ENCODE measurements at places on chromosomes 13 and 19.

GRCh38 chr19:21491146-21491545 lies 14.3 kb upstream of the ZNF429 start:
- DNase-seq: no peak

DNA sequence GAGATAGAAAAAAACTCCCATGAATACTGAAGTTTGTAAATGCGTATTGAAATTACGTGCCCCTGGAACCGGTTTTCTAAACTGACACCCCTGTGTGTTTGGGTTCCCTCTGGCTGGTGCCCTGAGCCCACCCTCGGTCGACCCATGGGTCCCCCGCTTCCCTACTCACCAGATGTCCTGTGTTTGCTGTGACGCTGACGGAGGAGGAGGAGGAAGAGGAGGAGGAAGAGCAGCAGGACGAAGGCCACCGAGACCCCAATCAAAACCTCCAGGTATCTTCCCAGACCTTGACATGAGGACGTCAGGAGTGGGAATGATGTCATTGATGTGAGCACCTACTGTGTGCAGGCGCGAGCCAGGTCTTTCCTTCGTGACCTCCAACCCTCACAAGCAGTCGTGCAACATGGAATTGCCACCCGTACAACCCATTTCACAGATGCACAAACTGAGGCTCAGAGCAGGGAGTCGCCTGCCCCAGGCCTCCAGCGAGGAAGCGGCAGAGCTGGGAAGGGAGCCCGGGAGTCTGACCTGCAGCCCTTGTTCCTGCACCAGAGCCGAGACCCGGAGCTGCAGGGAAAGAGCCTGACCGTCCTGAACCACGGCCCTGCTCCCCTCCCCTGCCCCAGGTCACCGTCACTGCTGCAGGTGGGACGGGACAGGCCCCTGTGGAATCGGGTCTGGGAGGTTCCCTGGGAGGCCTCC lies 3.7 kb downstream of the LILRB3 start:
- DNase-seq: no peak

- DNase-seq: no peak
These were observed 15.8 kb downstream of the SLC25A42 start for GRCh38 chr19:19079571-19079970.

DNA sequence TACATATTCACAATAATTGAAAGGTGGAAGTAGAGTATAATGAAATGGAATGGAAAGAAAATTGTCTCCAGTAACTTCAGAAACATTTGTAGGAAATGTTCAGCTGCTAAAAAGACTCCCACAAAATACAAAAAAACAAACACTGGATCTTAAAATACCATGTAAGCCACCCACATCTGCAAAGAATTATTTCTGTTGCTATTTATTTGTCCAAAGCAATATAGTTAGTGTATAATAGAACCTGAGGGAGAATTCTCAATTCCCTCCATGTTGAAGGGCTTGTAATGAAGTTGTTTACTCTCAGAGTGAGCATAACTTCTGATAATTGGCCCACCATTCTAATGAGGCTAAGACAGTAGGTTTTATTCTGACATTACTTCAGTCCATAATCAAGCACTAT lies 37.4 kb upstream of the KLF12 start:
- no peak for DNase-seq

GRCh38 chr13:113428871-113429607 lies 24.2 kb downstream of the ADPRHL1 start:
- no peak for DNase-seq

GRCh38 chr13:30151388-30151787 lies 156.0 kb downstream of the KATNAL1 start:
- no peak for DNase-seq

GRCh38 chr13:40026741-40027140 lies 371.3 kb downstream of the COG6 start:
- peak; percentile 4 for DNase-seq

GRCh38 chr13:84366506-84366905 lies 484.2 kb upstream of the SLITRK1 start:
- no peak for DNase-seq

- no peak for DNase-seq
These were observed at the start of gene ZFR2 for GRCh38 chr19:3868770-3869456. Gene ZFR2 (minus strand): TSS chr19:3869038. CDS start chr19:3869017, 21 bp downstream.

- no peak for DNase-seq
These were observed 9.2 kb upstream of the ZNF761 start for GRCh38 chr19:53422551-53422950.

DNA sequence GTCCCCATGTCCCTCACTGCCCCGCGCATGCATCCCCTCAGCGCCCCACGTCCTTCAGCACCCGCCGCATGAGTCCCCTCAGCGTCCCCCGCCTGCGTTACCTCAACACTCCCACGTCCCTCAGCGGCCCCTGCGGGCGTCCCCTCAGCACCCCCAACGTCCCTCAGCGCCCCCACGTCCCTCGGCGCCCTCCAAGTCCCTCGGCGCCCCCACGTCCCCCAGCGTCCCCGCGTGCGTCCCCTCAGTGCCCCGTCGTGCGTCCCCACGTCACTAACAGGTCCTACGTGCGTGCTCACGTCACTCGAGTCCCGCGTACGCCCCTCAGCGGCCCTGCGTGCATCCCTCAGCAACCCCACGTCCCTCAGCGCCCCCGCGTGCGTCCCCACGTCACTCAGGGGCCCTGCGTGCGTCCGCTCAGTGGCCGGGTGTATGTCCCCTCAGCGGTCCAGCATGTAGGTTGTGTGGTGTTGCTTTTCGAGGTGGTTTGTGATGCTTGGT lies 19.5 kb upstream of the GAS6 start:
- no peak for DNase-seq

GRCh38 chr13:40077396-40078027 lies 422.1 kb downstream of the COG6 start:
- no peak for DNase-seq

GRCh38 chr13:39257642-39258041 lies 219.4 kb downstream of the NHLRC3 start:
- no peak for DNase-seq

DNA sequence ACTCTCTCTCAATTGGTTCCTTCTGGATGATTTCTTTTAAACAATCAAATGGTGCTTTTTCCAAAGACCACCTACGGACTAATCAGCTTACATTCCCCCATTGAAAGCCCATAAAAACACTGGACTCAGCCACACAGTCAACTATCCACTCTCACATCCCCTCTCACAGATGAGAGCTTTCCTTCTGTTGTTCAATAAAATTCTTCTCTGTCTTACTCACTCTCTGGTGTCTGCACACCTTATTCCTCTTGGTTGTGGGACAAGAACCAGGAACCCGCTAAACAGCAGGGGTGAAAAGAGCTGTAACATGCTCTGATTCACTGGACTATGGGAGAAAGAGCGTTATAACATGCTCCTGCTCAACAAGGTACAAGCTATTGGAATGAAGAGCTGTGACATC lies 2896.2 kb downstream of the PCDH9 start:
- DNase-seq: no peak

DNA sequence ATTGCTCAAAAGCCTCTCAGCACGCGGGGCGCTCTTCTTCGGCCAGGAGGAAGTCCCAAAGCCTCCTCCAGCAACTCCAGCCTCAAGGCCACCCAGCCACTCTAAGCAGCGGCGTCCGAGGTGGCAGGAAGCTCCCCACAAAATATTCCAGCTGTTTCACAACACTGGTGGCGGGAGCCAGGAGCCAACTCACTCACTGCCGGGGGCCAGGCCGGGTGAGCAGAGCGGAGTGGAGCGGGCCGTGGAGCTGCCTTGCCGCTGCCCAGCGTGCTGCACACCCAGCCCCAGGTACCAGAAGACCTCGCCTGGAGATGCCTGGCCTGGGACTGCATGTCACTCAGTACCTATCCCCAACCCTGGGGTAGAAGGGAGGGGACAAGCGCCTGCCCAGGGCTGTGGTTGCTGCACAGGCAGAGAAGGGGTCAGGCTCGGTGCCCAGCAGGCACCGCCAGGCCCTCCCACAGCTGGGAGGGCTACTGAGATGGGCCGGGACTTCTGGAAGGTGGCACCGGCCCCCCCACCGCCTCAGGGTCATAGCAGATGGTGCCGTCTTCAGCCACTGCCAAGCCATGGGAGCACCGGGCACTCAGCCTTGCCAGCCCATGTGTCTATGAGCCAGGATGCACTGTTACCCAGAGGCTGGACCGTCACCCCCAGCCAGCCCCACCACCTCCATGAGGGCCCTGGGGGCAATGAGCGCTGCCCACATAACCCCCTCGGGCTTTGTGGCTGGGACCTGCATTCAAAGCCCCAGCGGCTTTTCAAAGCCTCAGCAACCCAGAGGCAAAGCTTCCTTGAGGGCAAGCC lies 59.2 kb downstream of the MLLT1 start:
- DNase-seq: no peak

DNA sequence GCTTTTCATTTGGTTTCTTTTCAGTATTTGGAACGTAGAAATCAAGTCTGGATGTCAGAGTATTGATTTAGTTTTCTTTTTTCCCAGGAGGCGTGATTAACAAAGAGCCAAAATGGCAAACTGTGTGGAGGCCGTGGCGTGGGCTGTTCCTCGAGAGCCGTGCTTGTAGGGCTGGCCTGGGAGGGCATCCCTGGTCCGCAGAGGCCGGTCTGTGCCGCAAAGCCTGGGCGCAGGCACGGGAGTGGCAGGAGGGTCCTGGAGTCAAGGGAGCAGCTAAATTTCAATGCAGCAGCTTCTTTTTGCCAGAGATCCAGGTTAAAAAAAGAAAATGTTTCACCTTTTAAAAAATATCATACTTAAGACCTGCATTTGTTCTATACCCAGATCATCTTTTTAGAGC lies 13.1 kb upstream of the MCF2L start:
- DNase-seq: no peak

DNA sequence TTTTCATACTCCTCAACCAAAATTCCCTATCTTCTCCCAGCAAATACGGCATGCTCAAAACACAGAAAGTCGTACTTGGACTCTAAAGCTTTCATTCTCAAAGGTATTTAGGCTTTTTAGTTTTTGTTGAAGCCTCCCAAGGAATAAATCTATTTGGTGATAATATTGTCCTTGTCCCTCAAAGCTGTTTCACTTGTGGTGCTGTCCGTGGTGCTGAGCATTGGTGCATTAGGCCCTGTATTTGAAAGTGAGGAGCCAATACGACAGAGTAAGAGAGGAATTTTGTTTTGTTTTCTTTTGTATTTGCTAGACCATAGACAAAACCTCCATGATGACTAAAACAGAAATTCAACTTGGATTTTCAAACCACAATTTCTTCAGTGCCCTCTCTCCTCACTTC lies 3.2 kb upstream of the LGALS13 start:
- DNase-seq: peak; percentile 7

GRCh38 chr19:31533114-31533513 lies 183.9 kb upstream of the TSHZ3 start:
- no peak for DNase-seq

- no peak for DNase-seq
These were observed 25.7 kb downstream of the DIAPH3 start for GRCh38 chr13:60137911-60138560.

GRCh38 chr13:26186995-26187394 lies 35.1 kb downstream of the RNF6 start:
- DNase-seq: no peak

GRCh38 chr13:96159725-96160124 lies 69.8 kb downstream of the HS6ST3 start:
- no peak for DNase-seq

DNA sequence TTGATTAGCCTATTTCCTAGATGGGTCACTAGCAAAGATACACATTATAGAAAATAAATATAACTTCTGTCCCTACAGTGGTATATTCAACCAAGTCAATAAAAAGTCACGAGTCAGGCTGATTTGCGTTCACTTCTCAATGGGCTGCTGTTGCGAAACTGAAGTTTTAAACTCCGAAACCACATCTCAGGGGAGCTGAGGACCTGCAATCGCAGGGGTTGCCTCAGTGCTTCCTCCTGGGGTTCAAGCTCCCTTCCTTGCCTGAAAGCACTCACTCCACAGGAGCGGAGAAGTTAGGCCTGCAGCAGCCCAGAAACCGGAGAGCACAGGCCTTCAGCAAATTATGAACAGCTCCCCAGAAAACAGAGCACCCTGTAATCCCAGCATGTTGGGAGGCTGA lies 39.6 kb downstream of the RAB20 start:
- no peak for DNase-seq

GRCh38 chr19:40933025-40933424 lies 51.0 kb upstream of the CYP2A7 start:
- no peak for DNase-seq

GRCh38 chr13:21243045-21243897 lies 66.8 kb downstream of the MRPL57 start:
- no peak for DNase-seq

- no peak for DNase-seq
These were observed 25.6 kb downstream of the RUBCNL start for GRCh38 chr13:46361276-46361934.

DNA sequence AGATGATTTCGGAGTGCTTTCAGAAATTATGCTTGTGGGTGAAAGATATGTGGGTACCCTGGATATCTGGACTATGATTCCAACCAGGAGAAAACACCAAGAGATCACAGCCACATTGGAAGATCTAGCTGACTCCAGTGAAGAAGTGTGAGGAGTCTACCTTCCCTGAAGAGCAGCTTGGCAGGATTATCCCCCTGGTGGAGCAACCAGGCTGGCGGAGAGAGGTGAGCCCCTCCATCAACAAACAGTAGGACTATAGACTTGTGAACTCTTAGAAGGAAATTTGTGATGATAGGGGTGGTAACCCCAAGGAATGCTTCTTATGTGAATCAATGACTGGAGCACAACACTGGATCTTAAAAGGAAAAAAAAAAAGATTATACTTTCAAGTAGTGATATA lies 47.8 kb upstream of the DIAPH3 start:
- DNase-seq: no peak

DNA sequence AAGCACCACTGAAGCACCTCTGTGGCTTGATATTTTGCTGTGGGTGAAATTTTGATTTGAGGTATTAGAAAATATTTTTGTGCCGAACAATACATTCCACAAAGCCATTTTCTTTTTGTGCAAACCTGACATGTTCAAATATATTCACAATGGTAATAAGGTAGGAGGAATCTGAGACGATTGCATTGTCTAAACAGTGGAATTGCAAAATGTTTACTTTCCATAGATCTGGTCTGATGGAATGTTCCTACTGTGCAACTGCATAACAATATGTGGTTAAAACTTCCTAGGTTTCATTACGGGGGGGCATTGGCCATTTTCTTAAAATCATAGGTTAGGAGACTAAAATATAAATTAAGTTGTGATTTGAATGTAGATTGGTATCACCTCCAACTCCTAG lies 42.7 kb upstream of the AKAP11 start:
- no peak for DNase-seq

GRCh38 chr19:3336680-3337523 lies 29.5 kb upstream of the NFIC start:
- no peak for DNase-seq

- no peak for DNase-seq
These were observed 11.6 kb downstream of the SPATA13 start for GRCh38 chr13:24172071-24172470.

GRCh38 chr19:2033825-2034159 lies 17.3 kb downstream of the MKNK2 start:
- DNase-seq: no peak

DNA sequence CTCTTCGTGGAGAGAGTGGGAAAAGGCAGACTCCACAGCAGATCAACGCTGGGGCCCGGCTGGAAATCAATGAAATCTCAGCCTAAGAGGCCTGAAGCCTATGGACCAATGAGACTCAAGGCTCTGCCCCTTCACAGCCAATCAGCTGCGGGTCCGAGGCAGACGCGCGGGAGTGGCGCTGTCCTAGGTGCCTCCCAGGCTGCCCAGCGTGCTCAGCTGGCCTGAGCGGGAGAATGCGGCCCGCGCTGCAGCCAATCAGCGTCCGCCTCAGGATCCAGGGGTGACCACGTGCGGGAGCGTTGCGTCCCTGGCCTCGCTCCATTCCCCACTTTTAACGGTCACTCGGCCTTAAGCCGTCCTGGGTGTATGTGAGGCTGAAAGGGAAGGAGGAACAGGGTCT lies at the start of gene ZBTB32:
TSS of gene ZBTB32 (plus strand) at position 341 of the 400 bp plus-strand sequence. CDS start 10,069 bp downstream, outside the sequence.
- DNase-seq: no peak

GRCh38 chr13:102913914-102914313 lies 68.1 kb downstream of the ERCC5 start:
- DNase-seq: no peak

Measured in GM19239 (cell line).